ENCODE measurements at places on chromosomes 4 and X.

GRCh38 chr4:158781963-158782362, 13.1 kb downstream of the FNIP2 start:
- peak overlapping the region; percentile 59 for H3K27ac ChIP-seq
- no peak for DNase-seq
- no peaks in the 10 kb centered on the region for H3K36me3 ChIP-seq
- H3K27me3 ChIP-seq, result no peaks in the 10 kb centered on the region
- H3K4me1 ChIP-seq, result peaks cover 36% of the 10 kb centered on the region

GRCh38 chr4:43987331-43987944, 461.2 kb downstream of the KCTD8 start:
- H3K27ac ChIP-seq, result no peak overlapping the region
- H3K36me3 ChIP-seq, result no peaks in the 10 kb centered on the region
- DNase-seq, result no peak
- H3K4me3 ChIP-seq, result no peak overlapping the region

DNA sequence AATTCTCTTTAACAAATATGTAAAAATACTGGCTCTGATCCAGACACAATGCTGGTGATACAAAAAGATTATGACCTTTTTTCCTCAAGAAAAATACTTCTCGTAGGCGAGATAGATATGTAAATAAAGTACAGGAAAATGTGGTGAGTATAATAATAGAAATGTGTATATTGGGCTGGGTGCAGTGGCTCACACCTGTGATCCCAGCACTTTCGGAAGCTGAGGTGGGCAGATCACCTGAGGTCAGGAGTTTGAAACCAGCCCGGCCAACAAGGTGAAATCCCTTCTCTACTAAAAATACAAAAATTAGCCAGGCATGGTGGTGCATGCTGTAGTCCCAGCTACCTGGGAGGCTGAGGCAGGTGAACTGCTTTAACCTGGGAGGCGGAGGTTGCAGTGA, 55.0 kb downstream of the MRPL1 start:
- no peak overlapping the region for H3K27ac ChIP-seq
- no peak overlapping the region for H3K4me3 ChIP-seq
- H3K36me3 ChIP-seq, result no peaks in the 10 kb centered on the region
- no peaks in the 10 kb centered on the region for H3K4me1 ChIP-seq
- no peaks in the 10 kb centered on the region for H3K27me3 ChIP-seq
- no peak for DNase-seq

GRCh38 chr4:26458157-26458561, 32.1 kb downstream of the CCKAR start:
- H3K27ac ChIP-seq, result no peak overlapping the region
- H3K36me3 ChIP-seq, result no peaks in the 10 kb centered on the region
- H3K4me3 ChIP-seq, result no peak overlapping the region

- H3K4me1 ChIP-seq, result no peaks in the 10 kb centered on the region
- DNase-seq, result no peak
Observed at GRCh38 chr4:171849686-171850222, 36.5 kb downstream of the GALNTL6 start.

- H3K4me3 ChIP-seq, result no peak overlapping the region
- H3K36me3 ChIP-seq, result no peaks in the 10 kb centered on the region
- no peak for DNase-seq
- H3K27ac ChIP-seq, result no peak overlapping the region
- H3K27me3 ChIP-seq, result no peaks in the 10 kb centered on the region
- H3K4me1 ChIP-seq, result no peaks in the 10 kb centered on the region
Observed at GRCh38 chr4:120517966-120518365, 404.6 kb downstream of the PRDM5 start.

DNA sequence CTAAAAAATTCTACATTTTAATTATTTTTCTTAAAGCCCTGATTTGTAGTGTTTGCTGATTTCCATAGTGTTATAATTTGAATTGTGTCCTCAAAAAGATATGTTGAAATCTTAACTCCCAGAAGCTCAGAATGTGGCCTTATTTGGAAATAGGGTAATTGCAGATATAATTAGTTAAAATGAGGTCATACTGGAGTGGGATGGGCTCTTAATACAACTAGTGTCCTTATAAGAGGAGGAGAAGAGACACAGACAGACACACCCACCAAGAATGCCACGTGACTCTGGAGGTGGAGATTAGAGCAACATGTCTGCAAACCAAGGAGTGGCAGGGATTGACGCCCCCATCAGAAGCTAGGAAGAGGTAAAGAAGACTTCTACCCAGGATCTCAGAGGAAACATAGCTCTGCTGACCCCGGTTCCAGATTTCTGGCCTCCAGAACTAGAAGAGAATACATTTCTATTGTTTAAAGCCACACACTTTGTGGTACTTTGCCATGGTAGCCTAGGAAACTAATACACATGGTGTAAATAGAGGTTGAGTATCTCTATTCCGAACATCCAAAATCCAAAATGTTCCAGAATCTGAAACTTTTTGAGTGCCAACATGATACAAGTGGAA, 70.5 kb upstream of the IRF2 start:
- H3K27ac ChIP-seq, result no peak overlapping the region
- H3K4me3 ChIP-seq, result no peak overlapping the region
- no peaks in the 10 kb centered on the region for H3K4me1 ChIP-seq
- no peaks in the 10 kb centered on the region for H3K27me3 ChIP-seq

GRCh38 chrX:9947131-9947794, 19.9 kb upstream of the CLDN34 start:
- no peaks in the 10 kb centered on the region for H3K4me1 ChIP-seq
- no peak overlapping the region for H3K4me3 ChIP-seq
- no peak for DNase-seq
- H3K36me3 ChIP-seq, result no peaks in the 10 kb centered on the region

DNA sequence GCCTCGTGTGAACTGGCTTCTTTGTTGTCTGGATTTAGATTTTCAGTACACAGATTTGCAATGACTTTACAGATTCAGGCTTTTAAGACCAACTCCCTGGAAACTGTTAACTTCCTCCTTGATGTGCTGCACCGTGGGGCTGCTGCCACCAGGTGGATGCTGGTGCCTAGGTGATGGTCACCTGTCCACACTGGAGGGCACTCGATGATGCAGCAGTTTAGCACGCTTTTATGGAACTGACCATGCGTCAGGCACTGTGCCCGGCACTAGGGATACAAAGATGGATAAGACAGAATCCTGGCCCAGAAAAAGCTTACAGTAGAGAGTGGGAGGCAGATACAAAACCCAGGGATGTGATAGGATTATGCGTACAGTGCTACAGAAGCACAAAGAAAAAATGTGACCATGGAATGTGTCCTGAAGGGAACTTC, 180.7 kb downstream of the CEP135 start:
- no peaks in the 10 kb centered on the region for H3K4me1 ChIP-seq
- no peaks in the 10 kb centered on the region for H3K27me3 ChIP-seq
- no peak overlapping the region for H3K27ac ChIP-seq
- no peak overlapping the region for H3K4me3 ChIP-seq
- DNase-seq, result no peak
- H3K36me3 ChIP-seq, result no peaks in the 10 kb centered on the region

DNA sequence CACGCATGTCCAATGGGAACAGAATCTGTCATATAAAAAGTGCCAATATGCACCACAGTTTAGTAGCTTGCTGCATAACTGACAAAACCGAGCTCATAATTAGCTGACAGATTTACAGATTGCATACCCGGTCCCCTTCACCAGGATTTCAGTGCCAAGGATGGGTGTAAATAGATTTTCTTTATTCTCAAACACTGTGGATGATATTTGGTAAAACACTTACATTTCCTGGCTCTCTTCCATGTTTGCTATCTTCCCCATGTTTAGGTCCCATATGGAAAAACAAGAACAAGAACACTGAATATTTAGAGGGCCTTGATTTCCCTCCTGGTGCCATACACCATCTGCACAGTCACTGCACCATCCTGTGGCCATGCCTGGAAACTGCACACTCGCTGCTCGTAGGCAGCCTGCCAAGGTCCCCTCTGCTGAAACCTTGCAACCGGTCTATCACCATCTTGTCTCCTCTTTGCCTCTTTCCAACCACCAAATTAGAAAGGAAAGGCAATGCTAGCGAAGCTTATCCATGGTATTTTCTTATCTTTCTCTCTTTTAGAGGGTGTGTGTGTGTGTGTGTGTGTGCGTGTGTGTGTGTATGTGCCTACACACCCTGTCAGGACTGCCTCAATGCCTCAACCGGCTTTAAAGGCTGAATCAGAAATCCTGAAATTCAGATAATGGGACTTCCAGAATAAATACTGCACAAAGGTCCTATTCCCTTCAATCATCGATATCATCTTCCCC, 124.2 kb upstream of the MBNL3 start:
- no peaks in the 10 kb centered on the region for H3K36me3 ChIP-seq
- no peak overlapping the region for H3K4me3 ChIP-seq
- H3K4me1 ChIP-seq, result no peaks in the 10 kb centered on the region
- H3K27me3 ChIP-seq, result no peaks in the 10 kb centered on the region
- DNase-seq, result peak; percentile 12
- H3K27ac ChIP-seq, result no peak overlapping the region

DNA sequence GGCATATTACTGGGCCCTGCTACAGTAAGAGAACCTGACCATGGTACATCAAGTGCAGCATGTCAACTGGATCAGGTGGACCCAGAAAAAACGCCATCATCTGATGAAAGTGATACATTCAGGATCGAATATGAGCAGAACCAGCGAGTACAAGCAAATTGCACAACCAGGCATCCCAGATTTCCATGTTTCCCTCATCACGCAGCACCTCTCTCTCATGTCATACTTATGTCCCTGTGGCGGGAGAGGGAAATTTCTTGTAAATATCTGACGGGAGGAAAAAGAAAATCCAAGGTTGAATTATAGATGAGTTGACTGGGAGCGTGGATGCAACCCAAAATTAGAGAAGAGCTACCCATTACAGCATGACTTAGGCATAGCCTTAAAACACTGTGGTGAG, 608.5 kb upstream of the FAT1 start:
- no peaks in the 10 kb centered on the region for H3K36me3 ChIP-seq
- no peak overlapping the region for H3K27ac ChIP-seq
- DNase-seq, result no peak

DNA sequence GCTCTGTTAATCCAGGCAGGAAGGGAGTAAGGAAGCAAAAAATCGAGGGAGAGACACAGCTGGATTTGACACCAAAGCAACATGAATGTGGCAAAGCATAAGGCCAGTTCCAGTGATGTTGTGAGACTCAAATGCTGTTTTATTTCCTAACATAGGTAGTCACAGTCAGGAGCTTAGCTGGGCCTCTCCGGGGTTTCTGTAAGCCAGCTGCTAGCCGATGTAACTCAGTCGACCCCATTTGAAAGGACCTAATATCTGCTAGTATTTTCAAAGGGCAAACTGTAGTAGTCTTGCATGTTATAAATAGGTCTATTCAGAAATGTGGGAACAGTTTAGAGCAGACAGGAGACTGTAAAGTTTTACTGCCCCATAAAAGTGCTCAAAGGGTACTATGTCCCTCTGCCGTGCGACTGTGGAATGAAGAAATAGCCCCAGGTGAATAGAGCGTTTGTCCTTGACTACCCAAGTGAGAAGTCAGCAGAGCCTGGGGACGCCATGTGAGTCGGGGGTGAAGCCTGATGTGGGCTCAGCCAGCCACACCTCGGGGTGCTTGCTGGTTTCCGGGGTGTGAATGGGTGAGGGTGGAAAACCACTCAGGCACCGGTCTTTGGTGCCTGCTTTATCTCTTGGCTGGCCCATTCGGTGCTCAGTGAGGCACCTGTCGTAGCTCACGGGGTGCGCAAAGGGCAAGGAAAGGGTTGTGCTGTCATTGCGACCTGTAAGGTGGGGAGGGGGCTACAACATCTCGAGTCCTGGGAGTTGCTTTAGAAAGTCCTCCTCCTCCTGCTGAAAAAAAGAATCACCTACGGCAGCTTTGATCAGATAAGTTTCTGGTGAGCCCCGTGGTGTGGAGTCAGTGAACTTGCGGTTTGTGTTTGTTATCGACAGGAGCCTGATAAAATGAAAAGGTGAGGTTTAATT, 745 bp downstream of the TRIM2 start:
- peak overlapping the region; percentile 61 for H3K27ac ChIP-seq
- no peaks in the 10 kb centered on the region for H3K27me3 ChIP-seq
- peak; percentile 27 for DNase-seq
- H3K4me3 ChIP-seq, result peak overlapping the region; percentile 49
- no peaks in the 10 kb centered on the region for H3K36me3 ChIP-seq

DNA sequence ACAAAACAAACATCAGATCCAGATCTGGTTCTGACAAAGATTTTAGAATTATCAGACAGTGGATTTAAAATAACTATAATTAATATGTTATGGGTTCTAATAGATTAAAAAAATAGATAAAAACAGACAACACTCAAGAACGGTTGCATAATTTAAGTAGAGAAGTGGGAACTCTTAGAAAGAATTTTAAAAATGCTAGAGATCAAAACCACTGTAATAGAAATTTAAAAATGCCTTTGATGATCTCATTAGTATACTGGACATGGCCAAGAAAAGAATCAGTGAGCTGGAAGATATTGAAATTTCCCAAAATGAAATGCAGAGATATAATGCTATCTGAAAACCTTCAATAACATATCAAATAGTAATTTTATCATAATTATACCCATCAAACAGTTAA, 28.3 kb upstream of the DYNLT3 start:
- no peaks in the 10 kb centered on the region for H3K4me1 ChIP-seq
- H3K36me3 ChIP-seq, result no peaks in the 10 kb centered on the region
- no peak for DNase-seq
- H3K27ac ChIP-seq, result no peak overlapping the region

All from pancreas (tissue), 10 donors.